MV-4-11 (cell line): ENCODE measurements at places on chromosomes 1 and 21.

GRCh38 chr1:54108156-54108555, 44.6 kb downstream of the CDCP2 start:
- no peak for DNase-seq

GRCh38 chr1:203351037-203351625, at the start of gene FMOD:
Gene FMOD, minus strand, starts transcription at chr1:203351122. Its CDS starts 2,852 bp downstream, at chr1:203348270.
- peak; percentile 36 for DNase-seq

- no peak for DNase-seq
Measured at GRCh38 chr1:101356604-101357443, 120.0 kb downstream of the S1PR1 start.

DNA sequence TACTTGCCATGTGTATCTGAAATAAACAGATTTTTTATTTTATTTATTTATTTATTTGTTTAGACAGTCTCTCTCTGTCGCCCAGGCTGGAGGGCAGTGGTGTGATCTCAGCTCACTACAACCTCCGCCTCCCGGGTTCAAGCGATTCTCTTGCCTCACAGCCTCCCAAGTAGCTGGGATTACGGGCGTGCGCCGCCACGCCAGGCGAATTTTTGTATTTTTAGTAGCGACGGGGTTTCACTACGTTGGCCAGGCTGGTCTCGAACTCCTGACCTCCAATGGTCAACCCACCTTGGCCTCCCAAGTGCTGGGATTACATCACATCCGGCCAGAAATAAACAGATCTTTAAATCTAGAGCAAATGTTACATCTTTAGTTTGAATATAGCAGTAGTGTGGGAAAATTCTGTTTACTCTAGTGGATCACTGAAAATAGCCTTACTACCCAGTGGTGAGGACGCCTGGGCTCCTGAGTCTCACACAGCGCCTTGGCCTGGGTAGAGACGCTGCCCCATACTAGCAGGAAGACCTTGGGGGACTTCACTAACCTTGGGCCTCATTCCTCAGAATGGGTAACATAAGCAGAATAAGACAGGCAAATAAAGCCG, 709 bp downstream of the GART start:
- DNase-seq: no peak

GRCh38 chr21:40143822-40144525, 276.7 kb downstream of the PCP4 start:
- DNase-seq: peak; percentile 16

DNA sequence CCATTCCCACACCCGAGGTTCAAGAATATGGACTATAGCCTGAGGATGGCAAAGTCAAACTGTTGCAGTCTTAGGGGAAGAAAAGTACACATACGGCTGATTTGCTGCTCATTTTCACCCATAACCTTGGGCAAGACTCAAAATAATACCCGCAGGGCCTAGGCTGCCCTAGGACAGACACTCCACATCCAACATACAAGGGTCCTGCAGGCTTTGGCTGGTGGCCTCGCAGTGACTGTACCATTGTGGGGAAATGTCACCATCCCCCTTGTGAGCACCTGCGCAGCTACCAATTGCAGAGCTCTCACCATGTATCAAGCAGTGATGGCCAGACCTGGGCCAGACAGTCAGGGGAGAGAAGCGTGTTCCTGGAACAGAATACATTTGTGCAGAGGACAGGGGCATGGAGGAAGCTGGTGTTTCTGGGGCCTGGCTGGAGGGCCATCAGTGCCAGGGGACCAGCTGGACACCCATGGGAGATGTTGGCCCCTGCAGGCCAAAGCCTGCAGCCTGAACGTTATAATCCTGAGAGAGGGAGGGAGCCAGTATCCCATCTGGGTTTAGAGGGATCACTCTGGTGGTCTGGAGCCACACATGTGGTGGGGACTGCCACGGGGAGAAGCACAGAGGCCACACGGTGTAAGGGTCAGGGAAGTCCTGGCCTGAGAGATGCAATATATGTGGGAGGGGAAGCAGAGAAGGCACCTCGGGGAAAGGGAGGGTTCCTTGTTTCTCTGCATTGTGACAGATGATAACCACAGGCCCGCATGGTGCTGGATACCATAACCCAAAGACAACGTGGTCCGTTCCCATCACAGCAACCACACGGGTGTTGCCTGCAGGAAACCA, 101.2 kb downstream of the GLIS1 start:
- DNase-seq: peak; percentile 64

GRCh38 chr1:162398999-162399580, 12.8 kb downstream of the SH2D1B start:
- DNase-seq: no peak

DNA sequence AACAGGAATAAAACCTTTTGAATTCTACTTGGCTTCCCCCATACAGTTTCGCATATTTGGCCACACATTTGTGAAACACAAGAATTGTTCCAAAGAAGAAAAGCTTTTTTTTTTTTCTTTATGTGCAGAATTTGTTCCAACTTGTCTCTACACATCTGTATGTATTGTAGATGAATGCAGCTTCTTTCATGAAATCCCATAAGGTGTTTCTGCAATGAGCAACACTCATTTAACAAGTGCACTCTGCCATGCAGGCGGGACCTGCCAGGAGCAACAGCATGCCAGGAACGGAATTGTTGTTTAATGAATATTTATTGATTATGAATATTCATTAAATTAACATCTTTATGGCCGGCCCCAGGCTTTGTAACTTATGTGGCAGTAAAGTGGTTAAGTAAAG, 1075.0 kb downstream of the TTLL7 start:
- no peak for DNase-seq

GRCh38 chr1:2532485-2533160, 2.6 kb upstream of the HES5 start:
- DNase-seq: no peak

GRCh38 chr1:163771637-163772036, 449.9 kb downstream of the NUF2 start:
- DNase-seq: no peak

GRCh38 chr1:7250597-7251453, 465.6 kb downstream of the CAMTA1 start:
- DNase-seq: no peak

DNA sequence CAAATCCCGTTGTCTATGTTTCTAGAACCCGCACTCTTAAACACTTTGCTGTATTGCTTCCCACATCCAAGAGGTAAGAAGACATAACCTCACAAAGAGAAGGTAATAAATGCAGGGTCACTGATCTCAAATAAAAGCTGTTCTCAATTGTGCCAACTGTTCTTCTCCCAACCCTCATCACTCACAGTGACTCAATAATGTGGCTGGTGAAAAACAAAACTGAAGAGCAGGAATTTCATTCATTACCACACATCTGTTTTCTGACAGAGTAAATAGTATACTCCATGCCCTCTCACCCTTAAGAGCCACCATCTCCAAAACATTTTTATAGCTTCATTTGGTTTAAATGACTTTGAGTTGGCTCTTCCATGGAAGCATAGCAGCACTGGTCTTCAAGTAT, 6.2 kb upstream of the ERICH3 start:
- DNase-seq: no peak

DNA sequence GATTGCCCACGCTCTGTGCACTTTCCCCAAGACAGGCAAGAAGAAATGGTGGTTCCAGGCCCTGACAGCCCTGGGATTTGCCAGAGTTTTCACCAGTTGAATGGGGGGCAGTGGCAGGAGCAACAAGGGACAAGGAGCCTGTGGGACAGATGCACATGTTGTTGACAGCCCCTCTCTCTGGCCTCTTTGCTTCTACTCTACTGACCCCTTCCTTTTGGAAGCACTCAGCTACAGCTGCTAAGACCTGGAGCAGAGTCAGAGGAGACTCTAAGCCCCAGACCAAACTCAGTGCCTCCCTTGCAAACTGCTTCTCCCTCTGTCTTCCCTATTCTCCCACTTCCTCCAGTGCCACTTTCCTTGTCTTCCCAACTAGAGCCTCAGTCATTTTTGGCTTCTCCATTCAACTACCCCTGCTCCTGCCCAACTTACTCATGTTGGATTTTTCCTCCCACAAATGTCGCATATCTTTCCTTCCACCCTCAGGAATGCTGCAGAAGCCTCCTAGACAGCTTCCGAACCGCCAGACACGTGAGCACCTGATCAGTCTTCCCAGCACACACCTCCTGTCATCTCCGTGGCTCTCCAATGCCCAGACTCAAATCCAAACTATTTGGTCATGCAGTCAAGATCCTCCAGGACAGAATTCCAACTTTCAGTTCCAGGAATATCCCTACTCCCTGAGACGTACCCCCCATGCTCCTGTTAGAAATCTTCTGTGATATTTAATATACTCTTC, 9.1 kb downstream of the INKA2 start:
- no peak for DNase-seq

- no peak for DNase-seq
Measured at GRCh38 chr21:45112371-45112770, 38.0 kb downstream of the ADARB1 start.

DNA sequence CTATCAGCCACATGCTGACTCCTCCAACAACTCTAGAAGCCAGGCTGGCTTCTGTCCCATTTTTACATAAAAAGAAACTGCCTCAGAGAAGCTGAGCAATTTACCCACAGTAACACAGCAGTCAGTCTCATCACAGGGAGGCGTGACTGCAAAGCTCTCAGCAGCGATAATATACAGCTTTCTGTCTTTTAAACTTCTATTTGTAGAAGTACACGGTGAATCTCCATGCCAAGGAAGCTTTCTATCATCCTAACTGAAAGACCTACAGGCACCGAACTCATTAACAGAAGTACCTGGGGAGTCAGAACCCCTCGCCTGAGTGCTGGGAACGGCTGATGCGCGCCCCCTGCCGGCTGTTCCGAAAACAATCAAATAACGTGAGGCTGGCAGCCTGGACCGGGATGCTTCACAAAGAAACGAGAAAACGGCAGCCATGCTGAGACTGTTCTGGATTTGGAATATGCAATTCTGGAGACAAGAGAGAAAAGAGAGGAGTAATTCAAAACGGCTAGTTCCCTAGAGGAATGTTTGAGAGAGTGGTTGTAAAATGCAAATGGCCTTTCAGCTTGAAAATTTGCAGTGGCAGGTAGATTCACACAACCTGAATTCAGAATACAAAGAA, 43.5 kb upstream of the RAB4A start:
- DNase-seq: peak; percentile 47

DNA sequence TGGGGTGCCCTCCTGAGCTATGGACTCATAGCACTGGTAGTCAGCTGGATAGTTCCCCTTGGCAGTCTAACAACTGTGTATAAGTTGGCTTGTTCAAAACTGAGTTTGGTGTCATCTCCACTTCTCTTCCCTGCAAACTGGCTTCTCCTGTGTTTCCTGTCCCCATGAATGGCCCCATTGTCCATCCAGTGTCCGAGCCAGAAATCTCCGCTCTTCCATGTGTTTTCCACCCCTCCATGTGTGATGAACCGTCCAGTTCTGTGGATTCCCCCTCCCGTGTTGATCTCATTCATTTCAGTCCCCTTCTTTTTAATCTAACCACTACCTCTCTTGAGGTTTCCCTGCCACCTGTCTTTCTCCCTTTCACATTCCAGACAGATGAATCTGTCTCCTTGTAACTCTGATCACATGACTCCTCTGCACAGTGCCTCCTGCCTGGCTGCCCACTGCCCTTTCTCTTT, 195.7 kb downstream of the ROR1 start:
- no peak for DNase-seq

DNA sequence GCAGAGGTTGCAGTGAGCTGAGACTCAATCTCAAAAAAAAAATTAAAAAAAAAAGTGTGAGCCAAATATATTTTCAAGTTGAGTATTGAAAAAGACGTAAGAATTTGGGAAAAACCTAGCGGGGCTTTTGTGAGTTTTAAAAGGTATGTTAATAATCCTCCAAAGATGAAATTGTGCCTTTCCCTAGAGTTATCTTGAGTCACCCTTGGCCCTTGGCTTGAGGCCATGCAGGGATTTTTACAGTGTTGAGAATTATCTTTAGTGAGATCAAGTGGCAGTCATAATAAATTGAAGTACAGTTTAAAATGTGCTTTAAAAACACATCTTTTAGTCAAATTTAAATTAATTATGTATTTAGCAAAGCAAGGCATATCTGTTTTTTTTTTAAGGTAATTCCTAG, 32.7 kb downstream of the PPP2R5A start:
- DNase-seq: no peak

DNA sequence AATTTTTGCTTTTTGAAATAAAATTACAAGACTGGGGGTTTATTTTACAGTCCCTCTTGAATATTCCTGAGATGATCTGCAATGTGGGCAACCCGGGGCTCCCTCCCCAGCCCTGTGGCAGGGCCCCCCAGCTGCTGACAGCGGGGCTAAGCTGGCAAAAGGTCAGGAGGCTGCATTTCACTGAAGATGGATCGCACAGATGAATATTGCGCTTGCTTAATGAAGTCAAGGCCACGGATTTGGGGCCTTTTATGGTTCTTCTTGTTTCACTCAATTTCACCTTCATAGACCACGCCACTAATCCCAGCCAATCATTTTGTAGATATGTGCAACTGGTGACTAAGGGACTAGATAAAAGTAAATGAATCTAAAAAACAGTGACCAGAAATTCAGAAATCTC, 50.8 kb upstream of the SLC22A15 start:
- no peak for DNase-seq
